ENCODE measurements at places on chromosomes 7 and 10.

DNA sequence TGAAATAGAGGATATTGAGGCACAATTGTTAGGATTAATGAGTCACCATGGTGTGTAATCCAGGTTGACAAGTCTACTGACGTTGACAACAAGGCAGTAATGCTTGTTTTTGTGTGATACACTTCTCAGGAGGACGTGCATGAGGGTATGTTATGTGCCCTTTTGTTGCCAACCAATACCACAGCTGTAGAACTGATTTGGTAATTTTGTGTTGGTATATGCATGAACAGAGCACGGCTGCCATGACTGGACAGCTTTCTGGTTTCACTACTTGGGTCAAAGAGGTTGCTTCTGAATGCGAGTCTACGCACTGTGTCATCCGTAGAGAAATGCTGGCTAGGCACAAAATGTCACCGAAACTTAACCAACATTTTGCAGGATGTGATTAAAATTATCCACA, 32.9 kb downstream of the PHTF2 start:
- peak; percentile 5 for DNase-seq

DNA sequence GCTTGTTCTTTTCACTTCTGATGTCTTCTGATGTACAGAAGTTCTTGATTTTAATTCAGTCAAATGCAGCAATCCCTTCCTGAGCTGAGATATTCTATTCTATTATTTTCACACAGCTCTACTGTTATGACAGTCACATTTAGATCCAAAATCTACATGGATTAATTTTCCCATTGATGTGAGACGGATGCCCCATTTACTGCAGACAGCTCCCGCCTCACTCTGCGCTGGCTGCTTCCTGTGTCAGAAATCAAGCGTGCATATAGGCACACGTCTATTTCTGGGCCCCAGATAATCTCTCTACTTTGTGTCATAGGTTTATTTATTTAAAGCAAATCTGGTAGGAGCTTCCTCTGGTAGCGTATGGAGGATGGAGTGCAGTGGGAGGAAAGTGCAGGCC, 6.7 kb downstream of the BNIP3 start:
- no peak for DNase-seq

DNA sequence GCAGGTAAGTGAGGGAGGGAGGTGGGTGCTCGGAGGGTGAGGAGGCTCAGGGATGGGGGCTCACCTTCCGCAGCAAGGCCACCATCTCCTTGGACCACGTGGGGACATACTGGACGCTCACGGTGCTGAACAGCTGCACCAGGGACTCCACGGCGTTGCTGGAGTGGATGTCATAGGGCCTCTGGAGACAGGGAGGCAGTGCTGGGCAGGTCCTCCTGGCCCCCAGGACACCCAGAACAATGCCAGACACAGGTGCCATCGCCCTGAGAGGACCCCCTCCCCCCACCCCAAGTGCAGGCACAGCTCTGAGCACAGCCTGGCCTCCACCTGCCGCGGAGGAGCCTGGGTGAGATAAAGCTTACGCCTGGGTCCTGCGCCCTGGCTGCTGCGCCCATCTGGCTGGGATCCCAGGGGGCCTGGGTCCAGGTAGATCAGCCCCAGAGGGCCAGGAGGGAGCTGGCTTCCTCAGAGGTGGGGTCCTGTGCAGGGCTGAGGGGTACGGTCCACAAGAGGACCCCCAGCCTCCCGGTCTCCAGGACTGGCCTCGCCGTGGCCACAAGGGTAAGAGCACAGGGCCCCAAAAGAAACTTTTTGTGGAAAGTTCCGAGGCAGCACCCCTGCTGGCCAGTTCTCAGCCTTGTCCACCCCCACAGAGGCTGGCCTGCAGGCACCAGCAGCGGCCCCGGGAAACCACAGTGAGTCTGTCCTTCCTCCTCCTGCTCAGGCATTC, 37.8 kb downstream of the DPYSL4 start:
- no peak for DNase-seq

GRCh38 chr7:123657304-123657685, 1.6 kb downstream of the LMOD2 start:
- DNase-seq, result no peak

GRCh38 chr10:31138026-31138553, 106.4 kb upstream of the ZNF438 start:
- DNase-seq, result no peak

DNA sequence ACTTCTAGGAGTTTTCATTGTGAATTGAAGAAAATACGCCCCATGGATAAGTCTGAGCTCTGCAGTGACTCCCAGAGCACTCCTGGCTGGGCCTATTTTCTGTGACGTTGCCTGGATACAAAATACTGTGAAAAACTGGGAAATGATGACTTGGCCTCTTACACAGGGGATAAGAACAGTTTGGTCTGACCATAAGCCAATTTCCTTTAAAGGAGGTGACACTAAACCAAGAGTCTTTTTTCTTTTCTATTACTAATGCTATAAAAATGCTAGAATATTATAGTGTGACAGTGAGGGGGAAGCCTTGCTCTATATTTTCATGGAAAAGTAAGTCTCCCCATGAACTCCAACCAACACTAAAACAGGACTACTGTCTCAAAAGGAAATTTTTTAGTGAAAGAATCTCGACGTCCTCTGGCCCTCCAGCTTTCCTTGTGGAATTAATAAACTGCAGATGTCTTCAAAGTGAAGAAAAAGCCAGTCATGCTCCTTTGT, 45.5 kb downstream of the MYOF start:
- no peak for DNase-seq

- no peak for DNase-seq
These were observed 6.0 kb downstream of the PLAU start for GRCh38 chr10:73916761-73917470.

GRCh38 chr7:43906331-43907010, at the start of gene URGCP:
URGCP (minus strand) TSS chr7:43906596; CDS start chr7:43906575, 21 bp downstream.
- DNase-seq, result peak; percentile 49

- no peak for DNase-seq
These were observed 604.0 kb downstream of the INHBA start for GRCh38 chr7:41098846-41099245.
